ENCODE measurements at places on chromosomes 1 and 21.

- peak; percentile 60 for DNase-seq
These were observed 41.7 kb upstream of the ZNF326 start for GRCh38 chr1:89953131-89953626.

DNA sequence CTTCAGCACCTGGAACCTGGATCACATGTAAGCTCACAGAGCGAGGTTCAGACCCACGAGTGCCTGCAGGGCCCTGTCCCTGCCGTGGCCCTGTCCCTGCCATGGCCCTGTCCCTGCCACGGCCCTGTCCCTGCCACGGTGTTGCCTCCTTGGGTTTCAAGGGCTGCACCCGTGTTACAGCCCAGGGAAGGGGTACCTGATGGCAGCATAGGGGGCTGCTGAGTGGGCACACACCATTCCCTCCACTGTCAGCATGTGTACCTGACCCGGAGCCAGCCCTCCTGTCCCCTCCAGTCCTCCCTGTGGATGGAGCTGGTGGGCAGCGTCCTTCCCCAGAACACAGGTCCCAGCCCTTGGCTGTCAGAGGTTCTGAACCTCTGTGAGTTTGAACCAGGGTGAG, 15.3 kb downstream of the DFFB start:
- DNase-seq, result no peak

DNA sequence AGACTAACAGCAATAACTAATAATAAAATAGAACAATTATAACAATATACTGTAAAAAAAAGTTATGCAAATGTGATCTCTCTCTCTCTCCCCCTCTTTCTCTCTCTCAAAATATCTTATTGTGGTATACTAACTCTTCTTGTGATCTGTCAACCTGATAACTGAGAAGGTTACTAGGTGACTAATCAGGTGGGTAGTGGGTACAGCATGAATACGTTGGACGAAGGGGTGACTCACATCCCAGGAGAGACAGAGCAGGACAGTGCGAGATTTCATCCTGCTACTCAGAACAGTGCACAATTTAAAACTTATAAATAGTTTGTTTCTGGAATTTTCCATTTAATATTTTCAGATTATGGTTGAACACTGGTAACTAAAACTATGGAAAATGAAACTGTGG, 257.5 kb downstream of the LRRC40 start:
- no peak for DNase-seq

DNA sequence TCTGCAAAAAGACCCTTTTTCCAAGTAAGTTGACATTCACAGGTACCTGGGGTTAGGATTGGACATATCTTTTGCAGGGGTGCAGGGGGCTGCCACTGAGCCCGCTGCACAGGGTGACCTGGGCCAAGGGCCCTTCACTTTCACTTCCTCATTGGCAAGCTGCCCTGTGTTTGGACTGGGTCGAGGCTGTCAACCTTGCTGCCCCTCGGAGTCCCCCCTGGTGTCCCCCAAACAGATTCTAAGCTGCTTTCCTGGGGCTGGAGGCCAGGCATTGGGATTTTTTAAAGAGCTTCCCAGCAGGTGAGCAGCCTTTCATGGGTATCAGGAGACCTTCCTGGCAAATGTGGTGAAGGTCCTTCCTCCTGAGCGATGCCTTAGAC, 7.9 kb upstream of the UMODL1 start:
- DNase-seq, result no peak

DNA sequence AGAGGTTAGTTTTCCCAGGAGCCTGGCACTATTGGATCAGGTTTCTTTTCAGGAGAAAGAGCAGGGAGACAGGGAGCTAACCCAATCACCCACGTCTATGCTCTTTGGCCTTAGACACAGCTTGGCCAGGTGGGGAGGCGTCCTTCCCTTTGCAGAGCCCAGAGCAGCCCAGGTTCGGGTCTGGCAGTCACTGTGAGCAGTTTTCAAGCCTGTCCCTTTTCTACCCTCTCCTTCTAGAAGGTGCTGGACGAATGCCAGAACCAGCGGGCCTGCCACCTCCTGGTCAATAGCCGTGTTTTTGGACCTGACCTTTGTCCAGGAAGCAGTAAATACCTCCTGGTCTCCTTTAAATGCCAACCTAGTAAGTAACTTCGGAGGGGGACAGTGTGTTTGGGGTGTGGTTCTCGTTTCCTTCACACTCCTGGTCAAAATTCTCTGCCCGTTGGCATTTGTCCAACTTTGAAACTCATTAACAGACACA, 44.9 kb downstream of the EVA1C start:
- no peak for DNase-seq

- no peak for DNase-seq
These were observed 53.8 kb downstream of the RGS5 start for GRCh38 chr1:163148911-163149310.

- DNase-seq, result no peak
These were observed 2.8 kb upstream of the SSU72 start for GRCh38 chr1:1577367-1578011.

GRCh38 chr1:85611425-85611824, 30.9 kb downstream of the CCN1 start:
- peak; percentile 93 for DNase-seq

DNA sequence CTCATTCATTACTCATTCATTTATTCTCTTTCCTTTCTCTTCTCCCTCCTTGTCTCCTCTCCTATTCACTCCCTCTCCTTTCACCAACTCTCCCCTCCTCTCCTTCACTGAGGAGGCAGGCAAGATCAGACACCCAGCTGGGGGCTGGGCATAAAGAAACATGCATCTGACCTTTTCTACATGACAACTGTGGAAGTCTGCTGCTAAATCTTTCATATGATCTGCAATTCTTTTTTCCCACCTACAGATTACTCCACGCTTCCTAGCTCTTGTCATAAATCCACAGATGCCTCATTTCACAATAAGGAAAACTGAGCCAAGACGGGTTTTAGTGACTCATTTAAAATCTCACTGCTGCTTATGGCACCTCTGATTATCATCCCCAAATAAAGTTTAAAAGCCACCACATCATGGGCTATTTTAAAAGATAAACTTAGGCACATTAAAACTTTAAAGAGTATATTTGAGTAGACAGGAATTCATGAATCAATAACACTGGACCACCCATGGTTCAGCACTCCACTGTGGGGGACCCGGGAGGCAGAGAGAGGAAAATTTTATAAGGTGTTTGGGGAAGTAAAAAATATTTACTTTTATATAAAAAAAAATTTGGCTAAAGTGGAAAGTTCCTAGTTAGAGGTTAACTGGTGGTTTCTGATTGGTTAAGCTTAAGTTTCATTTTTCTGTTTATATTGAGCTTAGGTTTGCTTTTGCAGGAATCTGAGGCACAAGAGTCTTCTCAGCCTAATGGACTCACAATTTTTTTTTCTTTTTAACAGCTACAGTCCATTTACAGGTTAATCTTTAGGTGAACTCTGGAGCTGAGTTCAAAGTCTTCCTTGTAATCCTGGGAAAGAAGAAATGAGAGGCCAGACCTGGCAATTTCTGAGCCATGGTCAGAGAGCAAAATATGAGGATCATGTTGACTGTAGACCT, 55.8 kb upstream of the DNAH14 start:
- DNase-seq, result no peak

DNA sequence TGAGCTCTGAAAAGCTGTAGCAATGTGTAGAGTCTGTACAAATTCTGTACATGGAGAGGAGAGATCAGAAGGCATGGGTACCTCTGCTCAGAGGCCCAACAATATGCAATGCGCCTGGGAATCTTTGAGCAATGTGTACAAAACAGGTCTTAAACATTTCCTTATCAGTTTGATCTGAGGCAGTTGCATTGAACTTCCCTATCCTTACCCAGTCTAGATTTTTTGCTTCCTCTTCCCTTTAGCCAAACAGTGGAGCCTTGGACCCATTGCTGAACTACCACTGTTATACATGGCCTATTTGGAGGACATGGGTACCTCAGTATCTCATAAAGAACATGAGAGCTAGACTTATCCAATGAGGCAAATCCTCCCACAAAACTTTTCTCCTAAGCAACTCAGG, 12.6 kb upstream of the MNDA start:
- DNase-seq, result no peak

- no peak for DNase-seq
These were observed 327.9 kb upstream of the C1orf174 start for GRCh38 chr1:4227986-4228385.

GRCh38 chr21:44617071-44617501, 5.2 kb downstream of the KRTAP10-8 start:
- DNase-seq, result no peak

- DNase-seq, result peak; percentile 59
These were observed 32.7 kb upstream of the GLIS1 start for GRCh38 chr1:53771648-53772047.

- DNase-seq, result no peak
These were observed 11.8 kb downstream of the RCC1 start for GRCh38 chr1:28517649-28517999.

GRCh38 chr1:206579747-206580437, 32.4 kb downstream of the EIF2D start:
- no peak for DNase-seq

DNA sequence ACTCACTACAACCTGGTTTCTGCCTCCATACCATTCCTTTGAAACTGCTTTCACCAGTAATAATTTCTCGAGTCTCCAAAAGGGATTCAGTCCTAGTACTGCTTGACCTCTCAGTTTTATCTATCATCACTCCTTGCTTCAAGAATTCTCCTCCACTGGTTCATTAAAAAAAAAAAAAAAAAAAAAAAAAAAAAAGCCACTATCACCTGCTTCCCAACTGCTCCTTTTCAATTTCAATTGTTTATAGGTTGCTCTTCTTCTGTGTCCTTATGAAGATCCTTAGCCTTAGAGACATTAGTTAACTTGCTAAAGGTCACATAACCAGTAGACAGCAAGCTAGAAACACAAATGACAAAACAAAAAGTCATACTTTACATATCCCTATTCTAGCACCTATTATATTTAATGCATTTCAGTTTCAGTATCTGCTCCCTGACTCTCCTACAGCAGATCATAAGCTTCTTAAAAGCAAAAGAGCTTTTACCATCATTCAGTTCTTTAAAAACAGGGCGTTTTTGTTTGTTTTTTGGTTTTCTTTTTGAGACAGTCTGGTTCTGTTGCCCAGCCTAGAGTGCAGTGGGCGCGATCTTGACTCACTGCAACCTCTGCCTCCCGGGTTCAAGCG, 7.1 kb downstream of the NRDC start:
- DNase-seq, result no peak

DNA sequence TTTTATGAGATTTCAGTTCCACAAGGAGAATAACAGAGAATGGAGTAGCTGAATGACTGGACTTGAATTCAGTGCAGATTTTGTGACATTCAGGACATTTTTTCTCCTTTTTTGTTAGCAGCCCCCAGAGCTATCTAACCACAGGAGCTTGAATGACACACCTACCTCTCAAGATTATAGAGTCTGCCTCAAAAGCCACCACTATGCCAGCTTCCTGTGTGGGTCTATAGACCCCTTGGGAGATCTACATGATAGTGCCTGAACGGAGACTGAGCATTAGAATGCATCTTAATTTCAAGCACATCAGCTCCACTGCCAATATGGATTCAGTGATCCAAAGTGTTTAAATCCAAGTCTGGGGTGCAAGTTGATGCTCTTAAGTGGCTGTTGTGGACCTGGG, 74.4 kb upstream of the ZNF648 start:
- DNase-seq, result no peak

- DNase-seq, result no peak
These were observed 79.3 kb downstream of the OLFML2B start for GRCh38 chr1:161944381-161944780.

DNA sequence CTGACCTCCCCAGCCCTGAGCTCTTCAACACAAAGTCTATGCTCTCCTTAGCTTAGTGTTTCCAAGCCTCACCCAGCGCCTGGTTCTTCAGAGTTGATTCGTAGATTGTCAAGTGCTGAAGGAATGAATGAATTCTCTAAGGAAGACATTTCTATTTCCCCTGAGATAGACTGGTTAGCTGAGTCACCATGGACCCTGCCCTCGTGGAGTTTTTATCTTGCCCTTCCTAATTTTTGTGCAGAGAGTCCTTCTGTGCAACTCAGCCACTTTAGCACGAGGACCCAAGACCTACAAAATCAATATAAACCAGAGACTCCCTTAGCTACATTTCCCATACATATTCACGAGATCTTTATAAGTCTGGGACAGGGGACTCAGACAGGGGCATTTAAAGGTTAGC, 2.6 kb upstream of the CD244 start:
- no peak for DNase-seq

DNA sequence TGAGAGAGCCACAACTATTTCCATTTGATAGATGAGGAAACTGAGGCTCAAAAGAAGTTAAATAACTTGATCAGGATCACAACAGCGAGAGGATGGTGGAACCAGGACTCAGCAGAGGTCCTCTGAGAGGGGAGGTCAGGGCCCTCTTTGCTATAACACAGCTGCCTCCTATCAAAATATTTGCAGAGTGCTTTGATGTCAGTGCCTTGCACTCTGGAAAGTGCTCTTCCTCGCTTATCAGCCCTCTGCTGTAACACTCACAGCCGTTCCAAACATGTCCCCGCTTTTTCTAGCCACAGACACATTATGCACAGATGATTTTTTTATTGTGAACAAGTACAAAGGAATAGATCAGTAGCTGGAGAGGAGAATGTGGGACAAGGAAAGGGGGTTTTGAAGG, 71.8 kb upstream of the ARHGAP29 start:
- DNase-seq, result no peak

DNA sequence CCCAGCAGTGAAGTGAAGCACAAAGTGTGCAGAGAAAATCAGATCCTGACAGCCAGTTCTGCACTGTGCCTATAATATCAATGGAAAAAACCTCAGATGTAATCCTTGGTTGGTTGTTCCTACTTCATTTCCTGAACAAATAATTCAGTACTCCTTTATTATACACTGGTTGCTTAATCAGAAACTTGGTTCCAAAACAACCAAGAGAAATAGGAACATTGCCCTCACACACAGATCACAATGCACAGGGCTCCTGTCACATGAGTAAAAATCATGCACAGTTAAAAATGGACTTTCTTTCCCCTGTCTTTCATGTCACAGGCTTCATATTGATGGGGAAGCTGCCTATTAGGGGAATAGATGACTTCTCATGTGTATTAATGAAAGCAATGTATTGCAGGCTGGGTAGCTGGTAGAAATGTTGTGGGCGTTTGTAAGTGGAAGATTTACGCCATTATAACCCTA, 9.7 kb downstream of the DNASE2B start:
- no peak for DNase-seq

DNA sequence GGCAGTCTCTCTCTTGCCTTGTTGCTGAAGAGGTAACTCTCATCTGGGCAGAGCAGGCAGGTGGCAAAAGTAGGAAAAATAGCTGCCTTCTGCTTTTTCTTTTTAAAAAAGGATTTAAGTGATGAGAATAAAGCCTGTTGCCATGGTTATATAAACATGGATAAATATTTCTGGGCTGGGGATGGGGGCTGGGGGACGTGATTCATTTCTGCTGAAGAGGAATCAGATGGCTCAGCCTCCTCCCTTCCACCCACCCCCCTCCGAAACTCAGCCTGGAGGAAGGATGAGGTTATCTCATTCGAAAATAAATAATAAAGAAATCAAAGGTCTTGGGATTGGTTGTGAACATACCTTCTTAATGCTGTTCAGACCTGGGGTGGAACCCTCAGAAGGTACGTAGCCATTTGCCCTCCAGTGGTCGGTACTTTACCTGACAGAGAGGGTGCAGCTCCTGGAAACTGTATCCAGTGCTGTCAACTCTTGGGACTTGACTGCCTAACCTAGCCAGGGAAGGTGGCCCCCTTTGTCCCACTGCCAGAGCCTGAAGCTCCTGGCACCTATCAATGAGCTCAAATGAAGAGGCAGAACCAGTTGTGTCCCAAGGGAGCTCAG, 3.8 kb upstream of the INKA2 start:
- DNase-seq, result no peak

GRCh38 chr21:25626757-25627156, 12.3 kb upstream of the JAM2 start:
- DNase-seq, result no peak

- DNase-seq, result no peak
These were observed 26.1 kb downstream of the METTL13 start for GRCh38 chr1:171807556-171807955.

GRCh38 chr1:43890815-43891214, 42.8 kb upstream of the ARTN start:
- DNase-seq, result no peak
